ENCODE measurements at places on chromosomes 7 and 10.

GRCh38 chr7:16356301-16356958 is 64.9 kb downstream of the CRPPA start:
- DNase-seq, result no peak

- no peak for DNase-seq
Observed at GRCh38 chr7:45182856-45183710, 25.5 kb downstream of the RAMP3 start.

DNA sequence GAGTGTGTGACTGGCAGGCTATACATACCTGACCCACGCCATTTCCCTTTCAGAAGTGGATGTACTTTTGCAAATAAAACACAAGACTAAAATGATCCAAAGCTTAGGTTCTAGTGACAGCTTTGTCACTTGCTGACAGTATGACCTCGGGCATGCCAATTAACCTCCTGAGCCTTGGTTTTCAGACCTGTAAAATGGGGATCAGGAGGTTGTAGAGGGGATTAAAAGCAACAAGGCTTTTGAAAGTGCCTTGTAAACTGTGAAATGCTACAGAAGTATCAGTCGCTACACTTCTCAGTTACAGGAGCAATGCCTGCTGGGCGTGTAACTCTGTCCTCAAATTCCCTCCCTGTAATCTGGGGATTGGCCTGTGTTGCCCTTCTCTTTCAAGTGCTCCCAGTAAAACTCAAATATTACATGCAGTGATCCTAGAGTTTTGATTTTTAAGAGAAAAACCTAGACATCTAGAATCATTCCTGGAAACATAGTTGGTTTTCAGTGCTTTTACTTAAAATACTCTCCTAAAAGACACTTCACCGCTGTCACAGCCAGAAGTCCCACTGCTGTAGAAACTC is 8.8 kb upstream of the GRB10 start:
- no peak for DNase-seq

- DNase-seq, result no peak
Observed at GRCh38 chr10:17643339-17643754, 604 bp upstream of the STAM start.

DNA sequence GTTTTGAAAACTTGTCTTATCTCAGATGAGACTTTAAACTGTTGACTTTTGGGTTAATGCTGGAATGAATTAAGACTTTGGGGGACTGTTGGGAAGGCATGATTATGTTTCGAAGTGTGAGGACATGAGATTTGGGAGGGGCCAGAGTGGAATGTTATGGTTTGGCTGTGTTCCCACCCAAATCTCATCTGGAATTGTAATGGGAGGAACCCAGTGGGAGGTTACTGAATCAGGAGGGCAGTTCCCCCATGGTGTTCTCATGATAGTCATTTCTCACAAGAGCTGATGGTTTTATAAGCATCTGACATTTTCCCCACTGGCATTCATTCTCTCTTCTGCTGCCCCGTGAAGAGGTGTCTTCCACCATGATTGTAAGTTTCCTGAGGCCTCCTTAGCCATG is 13.8 kb upstream of the POT1 start:
- DNase-seq, result no peak

- no peak for DNase-seq
Observed at GRCh38 chr10:123721441-123722049, 55.4 kb downstream of the GPR26 start.

- DNase-seq, result no peak
Observed at GRCh38 chr7:47654672-47655298, 72.9 kb upstream of the TNS3 start.

GRCh38 chr7:110051372-110051771 is 1039.6 kb upstream of the LRRN3 start:
- DNase-seq, result no peak

- no peak for DNase-seq
Observed at GRCh38 chr7:110780712-110781111, 310.2 kb upstream of the LRRN3 start.

GRCh38 chr7:130481898-130482297 is 10.0 kb upstream of the MEST start:
- no peak for DNase-seq

DNA sequence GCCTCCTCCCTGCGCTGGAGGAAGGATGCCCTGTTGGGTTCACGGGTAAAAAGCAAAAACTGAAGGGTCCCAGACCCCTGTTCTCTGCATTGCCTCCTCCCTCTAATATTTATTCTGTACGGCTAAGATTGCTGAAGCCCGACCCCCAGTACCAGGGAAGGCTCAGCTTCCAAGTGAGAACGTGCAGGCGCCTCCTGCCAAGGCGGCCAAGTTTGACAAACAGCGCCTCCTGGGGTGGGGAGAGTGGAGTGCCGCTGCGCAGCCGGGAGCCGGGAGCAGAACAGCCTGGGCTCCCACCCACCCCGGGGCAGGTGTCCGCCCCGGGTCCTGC is 4.7 kb upstream of the EBF3 start:
- DNase-seq, result no peak

DNA sequence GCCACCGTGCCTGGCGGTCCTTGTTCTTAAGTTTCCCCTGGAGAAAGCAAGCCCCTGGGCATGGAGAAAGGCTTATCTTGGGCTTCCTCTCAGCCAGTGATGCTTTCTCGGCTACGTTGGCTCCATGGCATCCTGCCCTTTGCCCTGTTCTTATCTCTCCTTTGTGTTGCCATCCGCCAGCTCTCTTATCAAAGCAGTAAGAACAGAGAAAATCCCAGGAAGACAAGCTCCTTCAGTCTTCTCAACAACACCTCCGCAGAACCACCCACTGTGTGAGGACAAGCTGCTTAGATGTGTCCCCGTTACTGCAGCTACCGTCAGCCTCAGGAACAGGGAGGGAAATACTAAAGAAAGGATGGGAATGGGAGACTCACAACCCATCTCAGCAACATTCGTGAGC is 3.3 kb downstream of the PLEKHS1 start:
- DNase-seq, result peak; percentile 24

GRCh38 chr10:131841661-131842139 is 59.1 kb upstream of the PPP2R2D start:
- DNase-seq, result no peak

DNA sequence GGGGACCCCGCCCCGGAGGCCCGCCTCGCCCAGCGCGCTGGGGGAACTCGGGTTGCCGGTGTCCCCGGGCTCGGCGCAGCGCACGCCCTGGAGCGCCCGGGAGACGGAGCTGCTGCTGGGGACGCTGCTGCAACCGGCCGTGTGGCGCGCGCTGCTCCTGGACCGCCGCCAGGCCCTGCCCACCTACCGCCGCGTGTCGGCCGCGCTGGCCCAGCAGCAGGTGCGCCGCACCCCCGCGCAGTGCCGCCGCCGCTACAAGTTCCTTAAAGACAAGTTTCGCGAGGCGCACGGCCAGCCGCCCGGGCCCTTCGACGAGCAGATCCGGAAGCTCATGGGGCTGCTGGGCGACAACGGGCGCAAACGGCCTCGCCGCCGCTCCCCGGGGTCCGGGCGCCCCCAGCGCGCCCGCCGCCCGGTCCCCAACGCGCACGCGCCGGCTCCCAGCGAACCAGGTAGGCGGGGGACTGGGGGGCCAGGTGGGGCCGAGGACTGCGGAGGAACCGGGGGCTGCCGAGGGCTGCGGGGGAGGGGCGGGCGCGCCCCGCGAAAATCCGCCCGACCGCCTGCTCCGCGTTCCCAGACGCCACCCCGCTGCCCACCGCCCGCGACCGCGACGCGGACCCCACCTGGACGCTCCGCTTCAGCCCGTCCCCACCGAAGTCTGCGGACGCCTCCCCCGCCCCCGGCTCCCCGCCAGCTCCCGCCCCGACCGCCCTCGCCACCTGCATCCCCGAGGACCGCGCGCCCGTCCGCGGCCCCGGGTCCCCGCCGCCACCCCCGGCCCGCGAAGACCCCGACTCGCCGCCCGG is 574 bp downstream of the UTF1 start:
- DNase-seq, result no peak

- peak; percentile 24 for DNase-seq
Observed at GRCh38 chr7:134513169-134513752, 14.1 kb upstream of the AKR1B10 start.

DNA sequence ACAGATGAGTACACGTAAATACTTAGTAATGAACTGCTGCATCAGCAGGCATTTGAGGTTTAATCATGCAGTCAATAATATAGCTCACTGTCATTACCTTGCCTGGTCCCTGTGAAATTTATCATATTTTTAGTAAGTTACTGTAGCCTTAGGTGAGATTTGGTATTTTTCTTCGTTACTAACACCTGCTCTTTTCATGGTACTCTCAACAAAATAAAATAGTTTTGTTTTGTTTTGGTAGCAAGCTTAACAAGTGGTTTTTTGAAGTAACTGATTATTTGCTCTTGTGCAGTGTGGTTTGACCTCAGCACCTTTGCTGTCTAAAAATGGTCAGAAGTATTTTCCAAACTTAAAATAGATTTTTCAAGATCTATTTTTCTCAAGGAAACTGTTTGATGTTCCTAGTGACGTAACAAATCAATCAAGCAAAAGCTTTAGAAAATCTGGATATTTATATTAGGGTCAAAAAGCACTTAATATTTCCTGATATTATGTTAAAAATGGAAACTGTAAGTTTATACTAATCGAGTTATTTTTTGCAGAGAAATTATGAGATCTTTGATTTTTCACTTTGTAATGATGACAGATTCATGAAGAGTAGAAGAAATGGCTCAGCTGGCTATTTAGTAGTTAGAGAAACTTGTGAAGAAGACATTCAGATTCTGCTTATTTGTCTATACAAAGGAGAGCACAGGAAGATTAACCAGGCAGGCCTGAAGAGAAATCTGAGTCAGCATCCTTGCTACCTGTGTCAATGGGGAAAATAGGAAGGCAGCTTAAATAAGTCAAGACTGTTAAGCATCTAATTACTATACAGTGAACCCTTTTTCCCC is 21.0 kb upstream of the RPA3 start:
- DNase-seq, result no peak

DNA sequence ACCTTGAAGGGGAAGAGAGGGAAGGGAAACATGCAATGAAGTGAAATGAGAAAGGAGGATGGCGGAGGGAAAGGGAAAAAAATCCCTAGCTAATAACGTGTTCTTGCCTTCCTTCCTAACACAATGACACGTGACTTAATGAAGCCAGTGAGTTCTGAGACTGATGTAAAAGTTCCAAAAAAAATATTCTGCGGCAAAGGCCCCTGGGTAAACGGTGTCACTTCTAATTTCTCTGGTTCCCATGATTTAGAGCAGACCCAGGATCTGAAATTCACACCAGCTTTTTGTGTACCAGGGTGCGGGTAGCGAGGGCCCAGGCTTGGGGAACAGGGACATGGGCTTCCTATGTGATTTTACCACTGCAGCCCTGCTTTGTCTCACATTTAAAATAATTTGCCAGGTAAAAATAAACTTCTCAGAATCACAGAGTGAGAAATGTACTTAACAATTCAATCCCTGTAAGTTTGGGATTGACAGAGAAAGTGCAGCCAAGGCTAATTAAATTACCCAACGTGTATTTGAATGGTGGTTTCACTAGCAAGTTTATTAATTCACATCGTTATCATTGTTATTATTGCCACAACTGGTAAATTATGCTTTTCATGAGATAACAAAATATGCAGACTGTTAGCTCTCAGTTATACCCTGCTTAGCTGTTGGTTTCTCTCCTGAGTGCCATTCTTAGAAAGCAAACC is 182.4 kb downstream of the SEM1 start:
- no peak for DNase-seq

- no peak for DNase-seq
Observed at GRCh38 chr7:137661634-137662033, 185.1 kb downstream of the DGKI start.

DNA sequence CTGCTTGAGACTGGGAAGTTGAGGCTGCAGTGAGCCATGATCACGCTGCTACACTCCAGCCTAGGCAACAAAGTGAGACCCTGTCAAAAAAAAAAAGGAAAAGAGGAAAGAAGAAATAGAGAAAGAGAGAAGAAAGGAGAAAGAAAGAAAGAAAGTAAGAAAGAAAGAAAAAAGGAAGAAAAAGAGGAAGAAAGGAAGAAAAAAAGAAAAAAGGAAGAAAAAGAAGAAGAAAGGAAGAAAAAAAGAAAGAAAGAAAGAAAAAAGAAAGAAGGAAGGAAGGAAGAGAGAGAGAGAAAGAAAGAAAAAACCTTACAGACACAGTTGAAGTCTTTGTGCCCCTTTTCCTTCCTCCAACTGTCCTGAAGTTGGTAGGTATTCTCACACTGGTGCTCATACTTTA is 26.6 kb upstream of the LEP start:
- DNase-seq, result no peak

GRCh38 chr10:106083572-106083971 is 1080.9 kb downstream of the SORCS1 start:
- DNase-seq, result no peak

- no peak for DNase-seq
Observed at GRCh38 chr7:151440799-151441445, 981 bp upstream of the CRYGN start.

- DNase-seq, result no peak
Observed at GRCh38 chr10:571688-572451, 117.6 kb downstream of the DIP2C start.

GRCh38 chr7:875476-876076 is 778 bp upstream of the GET4 start:
- DNase-seq, result no peak

GRCh38 chr10:7474388-7474787 is 63.6 kb upstream of the SFMBT2 start:
- no peak for DNase-seq

DNA sequence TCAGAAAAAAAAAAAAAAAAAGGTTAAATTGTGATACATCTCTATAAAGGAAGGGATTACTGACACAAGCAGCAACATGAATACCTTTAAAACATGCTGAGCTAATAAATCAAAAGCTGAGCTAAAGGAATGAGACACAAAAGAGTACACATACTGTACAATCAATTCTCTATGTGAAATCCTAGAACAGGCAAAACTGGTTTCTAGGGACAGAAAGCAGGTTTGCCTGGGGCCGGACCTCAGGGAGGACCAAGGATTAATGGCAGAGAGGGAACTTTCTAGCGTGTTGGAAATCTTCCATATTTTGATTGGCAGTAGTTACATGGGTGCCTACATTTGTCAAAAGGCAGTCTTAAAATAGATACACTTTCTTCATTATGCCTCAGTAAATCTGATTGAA is 52.5 kb downstream of the KLRG2 start:
- no peak for DNase-seq

DNA sequence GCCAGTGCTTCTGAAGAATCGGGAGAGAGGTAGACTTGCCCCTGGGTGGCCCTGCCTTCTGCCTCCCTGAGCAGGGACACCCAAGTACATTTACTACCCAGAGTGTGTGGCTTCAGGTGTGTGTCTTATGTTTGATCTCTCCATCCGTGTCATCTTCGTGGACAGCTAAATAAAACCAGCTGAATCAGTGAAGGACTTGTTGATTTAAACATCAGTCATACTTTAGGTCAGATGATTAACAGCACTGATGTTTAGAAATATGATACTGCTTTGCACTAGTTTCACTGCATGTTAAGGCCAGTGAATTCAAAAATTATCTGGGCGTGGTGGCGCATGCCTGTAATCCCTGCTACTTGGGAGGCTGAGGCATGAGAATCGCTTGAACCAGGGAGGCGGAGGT is 4.0 kb downstream of the MTG1 start:
- no peak for DNase-seq

GRCh38 chr7:94615666-94616065 is 40.3 kb downstream of the SGCE start:
- no peak for DNase-seq

- DNase-seq, result no peak
Observed at GRCh38 chr10:62010366-62010765, 108.9 kb downstream of the ARID5B start.
